ENCODE measurements at places on chromosomes 11 and 22.

GRCh38 chr11:112179601-112180000 lies 4.3 kb downstream of the BCO2 start:
- no peak for DNase-seq

GRCh38 chr11:78203184-78203583 lies 14.5 kb downstream of the USP35 start:
- DNase-seq: no peak

DNA sequence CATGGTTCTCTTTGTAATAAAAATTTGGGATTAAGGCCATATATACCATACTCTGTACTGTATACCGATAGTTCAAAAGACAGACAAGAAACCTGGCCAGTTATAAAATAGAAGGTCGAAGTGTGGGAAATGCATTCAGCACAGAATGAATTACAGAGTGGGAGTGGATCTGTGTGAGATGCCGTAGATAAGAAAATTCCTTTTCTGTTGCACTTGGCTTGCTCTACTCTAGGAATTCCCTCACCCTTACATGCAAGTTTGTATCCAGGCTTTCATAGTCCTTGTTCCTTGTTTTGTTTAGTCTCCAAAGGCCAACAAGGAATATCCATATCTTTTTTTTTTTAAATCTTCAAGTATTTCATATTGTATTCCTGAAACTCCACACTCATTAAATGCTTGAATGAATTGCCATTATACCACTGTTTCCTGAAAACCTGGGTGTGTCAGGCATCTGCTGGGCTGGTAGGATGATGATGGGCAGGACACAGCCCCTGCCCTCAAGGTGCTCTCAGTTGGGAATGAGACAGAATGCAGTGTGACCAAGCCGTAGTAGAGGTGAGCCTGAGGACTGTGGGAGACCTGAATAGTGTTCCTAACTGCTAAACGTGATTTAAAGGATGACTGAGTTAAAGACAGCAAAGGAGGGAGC lies 53.5 kb downstream of the TEAD1 start:
- no peak for DNase-seq

GRCh38 chr11:64971421-64972233 lies at the start of gene MAJIN:
MAJIN (minus strand) TSS chr11:64972108; CDS start chr11:64959405, 12,703 bp downstream.
- peak; percentile 83 for DNase-seq

DNA sequence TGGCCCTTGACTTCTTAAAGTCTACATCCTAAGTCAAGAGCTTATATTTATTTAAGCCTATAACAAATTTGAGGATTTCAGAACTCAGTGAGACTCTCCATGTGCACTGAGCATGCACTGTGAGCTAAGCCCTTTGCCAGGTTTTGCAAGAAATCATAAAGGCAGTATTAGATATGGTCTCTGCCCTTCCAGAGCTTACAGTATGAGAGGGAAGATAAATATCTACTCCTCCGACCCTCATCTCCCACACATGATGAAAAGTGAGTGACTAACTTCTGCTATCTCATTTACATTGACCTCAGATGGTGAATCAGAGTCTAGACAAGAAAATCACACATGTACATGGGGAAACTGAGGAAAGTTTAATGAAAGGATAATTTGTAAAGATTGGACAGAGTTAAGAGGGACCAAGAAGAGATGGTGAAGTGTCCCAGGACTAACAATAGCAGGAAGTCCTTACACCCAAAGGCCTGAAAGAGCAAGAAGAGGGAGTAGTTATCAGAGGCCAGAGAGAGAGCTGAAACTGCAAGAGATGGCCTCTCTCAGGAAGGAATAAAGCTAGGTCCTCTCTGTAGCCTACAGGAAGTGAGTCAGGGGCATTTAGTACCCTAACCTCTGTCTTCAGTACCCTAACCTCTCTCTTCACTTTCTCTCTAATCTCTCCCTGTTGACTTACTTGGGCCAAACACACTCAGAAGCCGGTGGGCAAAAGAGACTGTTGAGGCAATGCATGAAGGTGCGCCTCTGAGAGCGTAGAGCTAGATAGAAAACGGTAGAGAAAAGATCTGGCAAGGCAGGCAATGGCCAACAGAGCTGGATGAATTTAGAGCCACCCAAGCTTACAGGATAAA lies 23.0 kb upstream of the BLID start:
- DNase-seq: no peak

DNA sequence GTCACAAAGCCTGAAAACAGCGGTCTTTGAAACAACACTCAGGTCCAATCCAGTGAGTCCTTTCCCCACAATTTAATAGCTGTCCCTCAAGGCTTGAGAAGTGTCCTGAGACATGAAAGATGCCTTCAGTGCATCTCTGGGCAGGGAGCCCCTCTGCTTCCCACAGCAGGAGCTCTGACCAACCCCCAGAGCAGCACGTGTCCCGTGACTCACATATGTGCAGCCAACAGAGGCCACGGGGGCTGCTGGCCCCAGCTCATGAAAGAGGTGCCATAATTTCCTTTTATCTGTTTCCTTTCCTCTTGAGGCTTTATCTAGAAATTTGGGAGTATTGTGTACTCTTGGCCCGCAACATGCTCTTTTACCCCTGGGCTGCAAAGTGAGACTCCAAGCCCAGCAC lies 33.2 kb upstream of the LMO1 start:
- DNase-seq: no peak

DNA sequence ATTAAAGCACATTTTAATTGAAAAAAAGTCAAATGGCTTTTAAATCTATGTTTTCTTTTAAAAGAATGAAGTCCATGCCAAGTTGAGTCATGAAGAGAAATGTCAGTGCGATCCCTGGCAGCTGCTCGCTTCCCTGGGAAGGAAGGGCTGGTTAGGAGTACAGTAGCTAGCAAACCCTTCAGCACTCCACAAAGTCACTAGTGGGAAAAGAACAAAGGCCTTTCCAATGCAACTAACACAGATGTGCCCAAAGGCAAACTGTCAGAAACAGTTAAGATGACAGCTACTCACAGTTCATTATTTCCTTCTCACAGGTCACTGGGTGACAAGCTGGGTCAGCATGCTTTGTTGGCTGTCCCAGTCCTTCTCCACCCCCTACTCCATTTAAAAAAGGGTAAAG lies 308.7 kb downstream of the DCDC1 start:
- DNase-seq: no peak

DNA sequence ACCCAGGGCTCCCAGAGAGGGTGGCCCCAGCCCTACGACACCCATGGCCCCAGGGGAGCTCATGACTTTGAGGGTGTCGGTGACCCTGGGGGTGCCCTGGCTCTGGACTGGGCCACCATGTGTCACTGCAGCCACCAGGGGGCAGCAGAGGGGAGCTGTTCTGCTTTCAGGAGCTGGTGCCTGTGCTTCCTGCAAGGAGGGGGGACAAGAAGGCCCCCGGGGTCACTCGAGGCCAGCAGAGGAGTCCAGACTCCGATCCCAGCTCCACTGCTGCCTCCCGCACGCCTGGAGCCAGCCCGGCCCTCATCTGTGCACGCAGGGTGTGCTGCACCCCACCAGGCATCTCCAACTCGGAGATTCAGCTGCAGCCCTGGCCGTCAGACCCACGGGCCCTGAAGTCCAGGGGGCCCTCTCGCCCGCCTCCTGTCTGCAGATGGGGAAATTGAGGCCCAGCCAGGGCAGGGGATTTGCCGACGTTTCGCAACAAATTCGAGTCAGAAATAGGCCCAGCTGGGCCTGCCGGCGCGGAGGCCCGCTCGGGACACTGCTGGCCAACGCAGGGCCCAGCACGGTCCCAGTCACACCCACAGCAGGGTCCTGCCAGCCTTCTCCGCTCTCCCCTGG lies 29.5 kb upstream of the WNT7B start:
- DNase-seq: peak; percentile 93

GRCh38 chr22:43129426-43130425 lies 13.5 kb downstream of the MCAT start:
- DNase-seq: no peak

- DNase-seq: no peak
These were observed 423.7 kb downstream of the BRD1 start for GRCh38 chr22:49404020-49404419.

DNA sequence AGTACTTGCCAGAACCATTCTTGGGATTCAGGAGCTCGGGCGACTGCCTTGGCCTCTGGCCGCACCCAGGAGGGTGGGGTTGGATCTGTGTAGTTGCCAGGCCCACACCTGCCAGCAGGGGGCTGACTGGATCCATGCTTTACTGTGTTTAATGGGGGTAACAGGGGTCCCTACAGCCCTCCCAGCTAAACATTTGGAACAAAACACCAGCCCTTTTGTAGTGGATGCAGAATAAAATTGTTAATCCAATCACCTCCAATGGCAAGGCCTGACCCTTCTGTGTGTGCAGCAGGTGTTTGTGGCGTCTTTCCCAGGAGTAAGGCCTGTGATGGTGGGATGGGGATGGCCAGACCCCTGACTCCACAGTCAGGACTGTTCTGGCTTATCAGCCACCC lies 22.5 kb downstream of the SUN2 start:
- no peak for DNase-seq

DNA sequence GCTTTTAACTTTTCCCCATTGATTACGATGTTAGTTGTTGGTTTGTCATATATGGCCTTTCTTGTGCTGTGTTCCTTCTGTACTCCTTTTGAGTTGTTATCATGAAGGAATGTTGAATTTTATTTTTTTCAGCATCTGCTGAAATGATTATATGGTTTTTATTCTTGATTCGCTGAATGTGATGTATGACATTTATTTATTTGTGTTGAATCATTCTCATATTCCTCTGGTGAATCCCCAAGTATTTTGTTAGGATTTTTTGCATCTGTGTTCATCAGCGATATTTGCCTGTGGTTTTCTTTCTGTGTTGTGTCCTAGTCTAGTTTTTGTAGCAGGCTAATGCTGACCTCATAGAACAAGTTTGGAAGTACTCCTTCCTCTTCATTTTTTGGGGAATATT lies 78.2 kb downstream of the GGT1 start:
- DNase-seq: no peak

- DNase-seq: no peak
These were observed 7.1 kb downstream of the TMA7B start for GRCh38 chr22:39967103-39967829.

GRCh38 chr11:120021391-120021953 lies 116.4 kb downstream of the TRIM29 start:
- DNase-seq: no peak

DNA sequence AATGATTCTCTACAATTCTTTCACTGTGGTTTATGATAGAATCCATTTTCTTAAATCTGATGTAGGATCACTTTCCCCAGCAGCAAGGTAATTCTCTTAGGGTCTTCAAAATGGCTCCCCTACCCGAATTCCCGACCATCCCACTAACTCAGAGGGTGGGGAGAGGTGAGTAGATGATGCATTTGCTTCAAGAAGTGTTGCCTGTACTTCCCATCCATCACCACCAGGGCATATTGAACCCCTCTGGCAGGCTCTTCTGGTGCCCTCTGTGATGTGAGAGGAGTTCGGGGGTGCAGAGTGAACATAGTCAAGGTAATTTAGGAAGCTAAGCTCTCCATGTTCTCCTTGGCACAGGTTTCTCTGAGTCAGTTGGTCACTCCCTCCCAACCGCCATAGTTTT lies 52.3 kb downstream of the ZNRF3 start:
- no peak for DNase-seq

- DNase-seq: no peak
These were observed 33.2 kb downstream of the BTBD10 start for GRCh38 chr11:13429836-13430235.

DNA sequence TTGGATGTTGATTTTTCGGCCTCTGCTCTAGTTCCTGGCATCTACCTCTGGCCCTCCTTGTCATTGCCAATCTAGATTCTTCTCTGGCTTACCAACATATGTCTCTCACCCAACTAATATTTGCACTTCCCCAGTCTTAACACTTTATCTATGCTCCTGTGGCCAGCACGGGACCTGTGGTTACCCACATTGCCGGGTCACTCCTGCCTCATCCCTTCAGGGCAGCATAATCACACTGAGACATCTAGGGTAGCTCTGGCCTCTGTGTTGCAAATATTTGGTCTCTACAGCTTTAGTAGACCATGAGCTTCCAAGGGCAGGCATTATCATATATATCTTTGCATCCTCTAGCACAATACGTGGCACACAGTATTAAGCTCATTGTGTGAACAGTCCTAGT lies 182.0 kb upstream of the ARHGAP20 start:
- DNase-seq: no peak

GRCh38 chr22:29690476-29690875 lies 29.3 kb upstream of the CABP7 start:
- DNase-seq: no peak

Data from stimulated activated CD4-positive, alpha-beta T cell treated with anti-CD3 and anti-CD28 coated beads, Interleukin-2, amount 100 ng/mL, for 48 hours (primary cell).